Stimulated activated CD8-positive, alpha-beta memory T cell treated with anti-CD3 and anti-CD28 coated beads, Interleukin-2, amount 100 ng/mL, for 1 hour (primary cell): ENCODE measurements at places on chromosomes 12 and 14.

- DNase-seq, result no peak
These were observed 5.7 kb downstream of the FNTB start for GRCh38 chr14:64992328-64992885.

GRCh38 chr14:96752594-96752993, 44.6 kb upstream of the VRK1 start:
- DNase-seq, result no peak

DNA sequence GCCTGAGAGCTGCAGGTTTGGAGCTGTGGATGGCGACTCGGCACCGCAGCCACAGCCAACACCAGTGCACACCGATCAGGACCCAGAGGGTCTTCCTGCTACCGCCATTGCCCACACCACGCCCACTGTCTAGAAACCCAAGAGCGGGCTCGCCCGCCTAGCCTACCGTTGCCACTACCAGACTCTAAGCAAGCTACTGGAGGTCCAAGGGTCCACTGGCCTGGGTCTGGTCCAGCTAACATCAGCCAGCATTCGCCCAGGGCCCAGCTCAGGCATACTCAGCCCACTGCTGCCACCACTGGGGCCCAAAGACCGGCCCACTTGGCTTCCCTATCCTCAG, 30.5 kb upstream of the MON2 start:
- DNase-seq, result no peak

GRCh38 chr12:54404061-54405004, 14.7 kb downstream of the ITGA5 start:
- peak; percentile 33 for DNase-seq

DNA sequence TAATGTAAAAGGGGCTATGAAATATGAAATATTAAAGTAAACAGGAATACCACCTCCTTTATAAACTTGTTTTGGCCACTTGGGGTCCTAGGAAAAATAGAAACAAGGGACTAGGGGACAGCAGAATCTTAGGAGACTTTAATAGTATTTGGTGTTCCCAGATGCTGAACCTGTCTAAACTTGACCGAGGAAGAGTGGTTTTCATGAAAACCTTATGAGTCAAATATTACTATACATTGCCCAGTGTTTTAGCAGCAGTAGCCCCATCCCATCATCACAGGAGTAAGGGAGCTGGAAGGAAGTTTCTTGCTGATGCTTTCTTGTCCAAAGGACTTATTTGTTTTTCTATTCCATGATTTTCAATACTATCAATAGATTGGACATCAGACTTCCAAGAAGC, 177.5 kb upstream of the CAND1 start:
- DNase-seq, result no peak

DNA sequence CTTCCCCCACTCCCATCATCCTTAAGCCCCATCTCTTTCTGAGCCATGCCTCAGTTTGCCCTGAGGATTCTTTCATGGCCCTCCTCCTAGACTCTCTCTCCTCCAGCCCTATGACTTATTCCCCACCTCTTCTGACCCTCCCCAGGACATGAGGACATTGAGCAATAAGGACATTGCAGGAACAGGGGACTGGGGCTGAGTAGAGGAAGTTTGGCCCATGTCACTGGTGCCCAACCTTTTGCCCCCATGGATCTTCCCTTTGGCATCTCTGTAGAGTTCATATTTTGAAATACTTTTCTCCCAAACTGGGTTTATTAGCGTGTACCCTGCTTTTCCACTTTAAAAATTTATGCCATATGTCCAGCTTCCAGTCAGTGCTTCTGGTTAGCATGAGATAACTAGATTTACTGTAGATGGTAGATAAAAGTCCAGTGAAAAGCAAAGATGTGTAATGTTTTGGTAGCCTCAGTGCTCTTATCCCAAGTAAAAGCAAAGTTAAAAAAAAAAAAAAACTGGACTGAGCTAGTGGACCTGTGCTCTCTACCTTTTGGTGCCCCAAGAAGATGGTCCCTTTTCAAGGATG, 6.1 kb upstream of the LRP1-AS start:
- DNase-seq, result no peak

DNA sequence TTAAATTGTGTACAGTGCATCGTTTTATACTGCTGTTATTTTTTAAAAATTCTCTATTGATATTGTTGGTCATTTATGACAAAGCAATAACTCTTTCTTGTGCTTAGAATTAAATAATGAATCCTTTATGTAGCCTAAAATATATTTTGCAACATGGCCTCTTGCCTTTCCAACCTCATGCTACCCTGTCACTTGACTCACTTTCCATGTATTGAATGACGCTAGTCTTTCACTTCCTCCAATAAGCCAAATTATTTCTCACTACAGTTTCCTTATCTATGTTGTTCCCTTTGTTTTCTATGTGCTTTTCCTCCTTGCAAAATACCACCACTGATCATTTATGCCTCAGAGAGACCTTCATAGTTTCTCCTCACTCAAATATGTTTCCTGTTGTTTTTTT, 16.3 kb upstream of the EPYC start:
- no peak for DNase-seq

GRCh38 chr14:79540394-79540793, 670.9 kb downstream of the DIO2 start:
- no peak for DNase-seq

GRCh38 chr14:49977126-49977841, 84.4 kb downstream of the ARF6 start:
- no peak for DNase-seq

DNA sequence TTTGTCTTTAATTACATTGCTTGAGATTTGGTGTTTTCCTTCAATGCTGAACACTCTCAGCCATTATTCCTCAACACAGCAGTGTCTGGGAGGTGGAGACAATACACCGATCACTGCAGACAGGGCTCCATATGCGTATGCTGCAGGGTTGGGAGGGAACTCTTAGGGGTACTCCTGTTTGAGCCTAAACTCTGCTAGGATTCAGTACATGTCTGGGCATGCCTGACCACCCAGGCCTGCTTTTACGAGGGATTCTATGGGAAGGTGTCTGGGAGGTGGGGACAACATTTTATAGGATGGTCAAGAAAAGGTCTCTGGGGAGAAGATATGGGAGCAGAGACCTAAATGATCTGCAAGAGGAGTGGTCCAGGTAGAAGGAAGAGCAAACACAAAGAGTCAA, 34.3 kb downstream of the DHRS2 start:
- no peak for DNase-seq

GRCh38 chr12:89389755-89390661, 37.7 kb upstream of the DUSP6 start:
- DNase-seq, result no peak

- no peak for DNase-seq
These were observed 386.4 kb downstream of the TRHDE start for GRCh38 chr12:72658615-72659014.

- DNase-seq, result no peak
These were observed 207.5 kb downstream of the SPTSSA start for GRCh38 chr14:34254571-34254970.

GRCh38 chr12:106288494-106289195, 13.9 kb upstream of the TCP11L2 start:
- DNase-seq, result no peak

GRCh38 chr14:99360774-99361595, 89.0 kb upstream of the BCL11B start:
- DNase-seq, result no peak

- no peak for DNase-seq
These were observed 28.0 kb downstream of the LGALS3 start for GRCh38 chr14:55157080-55157479.

DNA sequence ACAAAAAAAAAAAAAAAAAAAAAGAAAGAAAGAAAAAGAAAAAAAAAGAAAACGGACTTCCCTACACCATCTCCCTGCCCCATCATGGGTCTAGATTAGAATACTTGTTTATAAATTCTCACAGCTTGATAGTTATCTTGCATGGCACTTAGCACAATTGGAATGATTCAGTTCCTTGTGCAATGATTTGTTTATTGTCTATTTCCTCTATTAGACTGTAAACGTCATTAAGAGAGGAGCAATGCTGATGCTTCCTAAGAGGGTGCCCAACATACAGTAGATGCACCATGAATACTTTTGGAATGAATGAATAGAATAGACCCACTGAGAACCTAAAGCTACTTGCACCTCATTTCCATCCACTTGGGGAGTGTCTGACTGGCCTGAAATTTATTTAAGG, 40.8 kb downstream of the PAX9 start:
- DNase-seq, result no peak

- DNase-seq, result no peak
These were observed 106.3 kb downstream of the ST8SIA1 start for GRCh38 chr12:22228022-22228875.

- DNase-seq, result no peak
These were observed 534.3 kb downstream of the VRK1 start for GRCh38 chr14:97331526-97331925.

- no peak for DNase-seq
These were observed 69.2 kb upstream of the ETV6 start for GRCh38 chr12:11580125-11580751.

DNA sequence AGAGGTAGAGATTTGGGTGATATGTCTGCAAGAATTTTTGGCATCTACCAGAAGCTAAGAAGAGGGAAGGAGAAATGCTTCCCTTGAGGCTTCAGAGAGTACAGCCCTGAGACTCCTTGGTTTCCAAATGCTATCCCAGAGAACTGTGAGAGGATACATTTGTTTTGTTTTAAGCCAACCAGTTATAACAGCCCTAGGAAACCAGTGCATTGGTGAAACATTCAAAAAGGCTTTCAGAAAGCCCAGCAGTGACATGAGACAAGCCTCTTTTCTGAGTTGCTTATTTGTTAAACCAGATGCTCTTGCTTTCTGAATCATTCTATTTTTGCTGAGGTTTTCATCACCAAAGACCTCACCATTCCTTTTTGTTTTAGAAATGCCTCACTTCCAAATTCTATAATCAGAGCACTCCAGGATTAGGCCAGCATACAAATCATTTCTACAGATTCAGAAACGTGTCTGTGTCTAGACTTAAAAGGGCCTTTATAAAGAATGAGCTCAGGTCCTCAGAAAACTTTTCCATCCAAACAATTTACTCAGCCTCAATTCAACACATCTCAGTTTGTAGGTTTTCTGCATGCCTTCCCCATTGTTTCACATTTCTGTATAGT, 1617.8 kb upstream of the FLRT2 start:
- no peak for DNase-seq

GRCh38 chr12:28110329-28110728, 79.9 kb upstream of the CCDC91 start:
- DNase-seq, result no peak

- DNase-seq, result no peak
These were observed 502.7 kb downstream of the SOX5 start for GRCh38 chr12:23446746-23447145.

GRCh38 chr12:15356951-15357364, 34.6 kb downstream of the PTPRO start:
- no peak for DNase-seq

- no peak for DNase-seq
These were observed 185.7 kb downstream of the SRGAP1 start for GRCh38 chr12:64030155-64030554.

- DNase-seq, result no peak
These were observed 77.2 kb upstream of the DYNC1H1 start for GRCh38 chr14:101887219-101887618.

DNA sequence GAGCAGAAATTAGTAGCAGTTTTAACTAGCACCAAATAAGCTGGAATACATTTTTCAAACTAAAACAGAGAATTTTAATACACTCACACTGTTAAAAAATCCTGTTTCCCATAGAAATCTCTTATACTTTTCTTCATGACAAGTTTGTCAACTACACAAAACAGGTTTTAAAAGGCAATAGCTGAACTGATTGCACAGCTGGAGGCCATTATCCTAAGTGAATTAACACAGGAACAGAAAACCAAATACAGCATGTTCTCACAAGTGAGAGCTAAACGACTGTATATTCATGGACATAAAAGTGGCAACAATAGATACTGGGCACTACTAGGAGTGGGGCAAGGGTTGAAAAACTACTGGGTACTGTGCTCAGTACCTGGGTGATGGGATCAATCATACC, 11.6 kb upstream of the HAL start:
- no peak for DNase-seq

DNA sequence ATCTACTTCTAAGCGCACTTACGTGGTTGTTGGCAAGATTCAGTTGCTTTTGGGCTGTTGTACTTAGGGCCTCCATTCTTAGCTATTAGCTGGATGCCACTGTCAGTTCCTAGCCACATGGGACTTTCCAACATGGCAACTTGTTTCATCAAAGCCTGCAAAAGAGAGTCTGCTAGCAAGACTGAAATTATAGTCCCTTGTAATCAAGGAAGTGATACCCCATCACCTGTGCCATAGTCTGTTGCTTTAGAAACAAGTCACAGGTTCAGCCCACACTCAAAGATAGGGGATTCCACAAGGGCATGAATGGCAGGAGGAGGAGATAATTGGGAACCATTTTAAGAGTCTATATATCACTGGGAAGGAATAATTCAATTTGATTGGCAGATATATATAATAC, 27.1 kb upstream of the SLC17A8 start:
- no peak for DNase-seq

DNA sequence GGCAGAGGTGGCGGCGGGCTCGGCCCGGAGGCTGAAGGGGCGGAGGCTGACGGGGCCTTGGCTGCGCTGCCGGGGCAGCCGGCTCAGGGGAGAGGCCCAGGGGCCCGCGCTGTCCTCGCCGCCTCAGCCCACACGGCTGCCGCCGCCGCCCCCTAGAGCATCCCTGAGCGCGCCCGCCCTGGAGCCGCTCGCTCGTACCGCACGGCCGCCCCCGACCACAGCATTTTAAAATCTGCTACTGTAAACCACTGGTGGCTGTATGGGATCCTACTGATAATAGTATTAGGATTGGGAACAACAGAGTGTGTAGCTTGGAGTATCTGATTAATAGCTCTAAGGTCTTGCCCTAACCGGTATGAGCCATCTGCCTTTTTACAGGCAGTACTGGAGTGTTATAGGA, 22.2 kb upstream of the EDDM3A start:
- DNase-seq, result no peak

GRCh38 chr12:48050174-48050573, 45.9 kb upstream of the COL2A1 start:
- no peak for DNase-seq

GRCh38 chr14:89912221-89912620, 42.3 kb downstream of the EFCAB11 start:
- no peak for DNase-seq

DNA sequence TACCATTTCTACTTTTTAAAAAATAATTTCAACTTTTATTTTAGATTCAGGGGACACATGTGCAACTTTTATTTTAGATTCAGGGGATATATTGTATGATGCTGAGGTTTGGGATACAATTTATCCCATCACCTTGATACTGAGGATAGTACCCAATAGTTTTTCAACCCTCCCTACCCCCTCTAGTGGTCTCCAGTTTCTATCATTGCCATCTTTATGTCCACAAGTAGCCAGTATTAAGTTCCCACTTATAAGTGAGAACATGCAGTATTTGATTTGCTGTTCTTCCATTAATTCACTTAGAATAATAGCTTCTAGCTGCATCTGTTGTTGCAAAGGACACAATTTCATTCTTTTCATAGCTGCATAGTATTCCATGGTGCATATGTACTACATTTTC, 162.5 kb downstream of the ANKS1B start:
- no peak for DNase-seq

GRCh38 chr12:120276734-120277133, 11.2 kb upstream of the PXN start:
- no peak for DNase-seq
